Natural killer cell treated with Interleukin-12 subunit alpha and Interleukin-12 subunit beta and Interleukin-15 and Interleukin-18, amount 100 ng/mL, for 72 hours (primary cell): ENCODE measurements at places on chromosomes 7 and 10. TPM values are rescaled to one million over a fixed set of nuclear protein-coding genes. Genes with fewer than 3 reads are reported as not detected.

DNA sequence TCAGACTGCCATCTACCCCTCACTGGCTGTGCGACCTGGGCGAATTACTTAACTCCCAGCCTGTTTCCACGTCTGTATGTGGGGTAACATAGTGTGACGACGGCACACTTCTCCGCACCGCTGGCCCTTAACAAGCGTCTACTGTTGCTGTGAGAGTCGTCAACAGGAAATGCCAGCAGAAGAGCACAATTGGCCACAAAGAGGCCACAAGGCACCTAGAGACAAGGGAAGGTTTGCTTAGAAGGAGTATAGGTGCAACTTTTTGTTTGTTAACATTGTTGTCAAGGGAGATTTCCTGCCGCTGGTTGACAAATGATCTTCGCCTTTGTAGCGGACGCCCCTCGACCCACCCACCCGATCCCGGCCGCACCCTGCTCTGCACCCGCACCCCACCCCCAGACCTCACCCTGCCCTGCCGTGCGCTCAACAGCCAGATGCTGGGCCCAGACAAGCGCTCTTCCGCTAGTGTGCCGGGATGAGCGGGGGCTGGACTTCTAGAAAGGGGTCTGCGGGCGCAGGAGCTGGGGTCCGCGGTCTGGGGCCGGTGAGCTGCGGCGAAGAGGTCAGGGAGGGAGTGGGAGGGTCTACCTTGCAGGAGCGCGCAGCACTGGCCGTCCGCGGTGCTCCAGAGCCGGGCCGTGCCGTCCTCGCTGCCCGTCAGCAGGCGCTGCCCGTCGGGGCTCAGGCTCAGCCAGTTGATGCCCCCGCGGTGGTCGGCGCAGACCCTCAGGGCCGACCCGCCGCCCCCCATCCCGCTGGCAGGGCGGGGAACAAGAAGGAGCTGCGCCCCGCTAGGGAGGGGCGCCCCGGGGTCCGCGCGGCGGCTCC is 785 bp downstream of the WDR86 start:
- peaks cover 38% of the 10 kb centered on the region for H3K27me3 ChIP-seq
- H3K27ac ChIP-seq = no peak overlapping the region
- peak; percentile 60 for DNase-seq
- H3K4me1 ChIP-seq = peaks cover 5% of the 10 kb centered on the region
- H3K4me3 ChIP-seq = peak overlapping the region; percentile 64

DNA sequence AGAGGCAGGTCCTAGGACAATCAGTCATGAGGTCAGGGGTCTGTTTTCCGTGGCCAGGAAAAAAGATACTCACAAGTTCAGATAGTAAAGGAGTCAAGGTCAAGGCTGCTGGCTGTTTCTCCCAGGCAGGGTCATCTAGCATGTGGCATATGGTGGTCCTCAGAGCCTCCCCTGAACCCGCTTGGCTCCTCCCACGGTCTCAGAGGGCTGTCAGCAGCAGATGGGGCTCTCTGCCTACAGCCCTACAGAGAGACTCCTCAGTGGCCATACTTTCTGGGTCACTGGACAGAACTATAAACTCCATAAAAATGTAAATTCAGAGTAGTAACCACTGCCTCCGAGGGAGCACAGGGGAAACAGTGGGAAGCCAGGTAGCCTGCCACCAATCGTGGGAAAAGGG is 11.3 kb upstream of the DRGX start:
- no peak overlapping the region for H3K4me3 ChIP-seq
- no peak overlapping the region for H3K27ac ChIP-seq
- H3K27me3 ChIP-seq = peaks cover 30% of the 10 kb centered on the region
- DNase-seq = no peak
- H3K4me1 ChIP-seq = peaks cover 2% of the 10 kb centered on the region

GRCh38 chr10:76388321-76389023 is 957.0 kb downstream of the LRMDA start:
- no peak overlapping the region for H3K27ac ChIP-seq
- no peak for DNase-seq
- H3K4me3 ChIP-seq = no peak overlapping the region
- no peaks in the 10 kb centered on the region for H3K4me1 ChIP-seq

DNA sequence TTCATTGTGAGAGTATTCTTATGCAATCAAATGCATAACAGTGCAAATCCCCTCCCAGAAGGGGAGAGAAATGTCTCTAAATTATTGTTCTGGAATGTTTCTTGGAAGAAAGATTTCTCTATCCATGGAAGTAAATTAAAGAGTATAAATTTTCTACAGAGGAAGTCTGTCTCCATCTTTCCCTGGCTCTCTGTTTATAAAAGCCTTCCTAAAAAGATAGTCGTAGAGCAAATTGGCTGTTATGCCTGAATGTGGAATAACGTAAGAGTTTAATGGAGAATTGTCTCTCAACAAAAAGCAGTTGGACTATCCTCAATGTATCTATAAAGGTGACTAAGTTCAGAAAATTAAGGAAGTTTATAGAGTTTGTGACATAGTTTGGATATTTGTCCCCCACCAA is 76.3 kb downstream of the GNAT3 start:
- no peaks in the 10 kb centered on the region for H3K36me3 ChIP-seq
- DNase-seq = no peak
- H3K4me3 ChIP-seq = no peak overlapping the region
- no peaks in the 10 kb centered on the region for H3K27me3 ChIP-seq

- DNase-seq = no peak
- no peak overlapping the region for H3K27ac ChIP-seq
- no peaks in the 10 kb centered on the region for H3K27me3 ChIP-seq
- no peak overlapping the region for H3K4me3 ChIP-seq
Measured at GRCh38 chr7:105196473-105196872, 182.5 kb downstream of the KMT2E start.

Gene HOXA13
- not detected for total RNA-seq
